ENCODE measurements at places on chromosomes 13 and 19.

- no peak for DNase-seq
Observed at GRCh38 chr13:78020861-78021260, 102.2 kb upstream of the EDNRB start.

DNA sequence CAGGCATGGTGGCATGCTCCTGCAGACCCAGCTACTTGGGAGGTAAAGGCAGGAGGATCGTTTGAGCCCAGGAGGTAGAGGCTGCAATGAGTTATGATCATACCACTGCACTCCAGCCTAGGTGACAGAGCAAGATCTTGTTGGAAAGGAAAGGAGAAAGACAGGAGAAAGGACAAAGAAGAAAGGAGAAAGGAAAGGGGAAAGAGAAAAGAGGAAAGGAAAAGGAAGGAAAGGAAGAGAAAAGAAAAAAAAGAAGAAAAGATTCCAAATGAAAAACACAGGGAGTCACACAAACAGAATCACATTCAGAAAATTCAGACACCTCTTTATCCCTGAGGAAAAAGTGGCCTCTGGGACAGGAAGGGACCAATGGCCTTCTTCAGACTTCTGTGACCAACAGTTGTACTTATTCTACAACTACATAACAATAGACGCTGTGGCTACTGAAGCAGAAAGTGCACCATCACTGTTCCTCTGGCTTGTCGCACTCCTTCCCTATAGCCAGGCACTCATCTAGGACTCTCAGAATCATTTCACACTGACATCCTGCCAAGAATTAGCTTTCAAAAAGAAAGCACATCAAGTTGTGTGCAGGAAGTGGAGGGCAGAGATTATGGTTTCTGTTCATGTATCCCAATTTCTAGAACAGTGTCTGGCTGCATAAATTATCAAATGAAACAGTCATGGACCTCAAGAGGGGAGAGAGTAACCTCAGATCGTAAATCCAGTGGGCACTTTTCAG, 5.9 kb downstream of the MTMR6 start:
- DNase-seq: no peak

DNA sequence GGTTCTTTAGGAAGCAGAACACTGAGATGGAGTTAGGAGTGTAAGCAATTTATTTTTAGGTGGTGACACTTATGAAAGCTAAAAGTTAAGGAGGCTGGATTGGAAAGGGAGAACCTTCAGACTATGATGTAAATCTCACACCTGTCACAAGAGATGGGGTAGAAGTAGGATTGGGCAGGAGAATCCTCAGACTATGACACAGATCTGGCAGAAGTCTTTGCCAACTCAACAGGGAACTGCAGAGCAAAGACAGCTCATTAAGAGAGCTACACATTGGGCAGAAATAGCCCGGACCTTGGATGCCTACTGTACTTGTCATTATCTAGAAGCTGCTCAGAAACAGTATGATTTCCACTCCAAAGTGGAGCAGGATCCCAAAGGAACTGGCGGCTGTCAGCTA, 134.4 kb downstream of the DNAJC15 start:
- DNase-seq: no peak

DNA sequence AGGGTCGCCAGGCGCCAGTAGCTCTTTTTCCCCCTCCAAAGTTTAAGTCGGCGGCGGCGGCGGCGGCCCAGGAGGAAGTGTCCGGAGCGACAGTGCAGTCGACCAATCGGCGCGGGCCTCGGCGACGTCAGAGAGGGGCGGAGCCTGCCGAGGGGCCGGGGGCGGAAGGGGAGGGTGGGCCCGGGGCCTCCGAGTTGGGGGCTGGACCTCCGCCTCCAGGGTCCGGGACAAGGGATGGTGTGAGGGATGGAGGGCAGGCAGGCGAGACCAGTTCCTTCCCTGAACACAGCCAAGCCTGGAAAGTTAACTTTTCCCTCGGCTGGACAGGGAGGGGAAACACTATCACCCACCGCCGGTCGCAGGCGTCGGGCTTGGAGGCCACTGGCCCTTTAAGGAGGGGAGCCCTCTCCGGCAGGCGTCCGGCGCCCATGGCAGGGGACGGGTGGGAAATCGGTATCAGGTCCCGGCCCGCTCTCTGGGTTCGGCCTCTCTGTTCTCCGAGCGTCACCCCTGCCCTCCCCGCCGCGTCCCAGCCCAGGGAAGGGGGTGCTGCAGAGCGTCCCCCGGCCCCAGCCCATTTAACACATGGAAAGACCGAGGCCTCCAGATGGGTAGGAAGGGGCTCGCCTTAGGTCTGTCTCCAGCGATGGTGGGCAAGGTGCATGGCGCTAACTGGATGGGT, at the start of gene PRKD2:
PRKD2 (minus strand) TSS at position 81 of the 682 bp plus-strand sequence. CDS start 744 bp downstream, outside the sequence.
- DNase-seq: peak; percentile 87

DNA sequence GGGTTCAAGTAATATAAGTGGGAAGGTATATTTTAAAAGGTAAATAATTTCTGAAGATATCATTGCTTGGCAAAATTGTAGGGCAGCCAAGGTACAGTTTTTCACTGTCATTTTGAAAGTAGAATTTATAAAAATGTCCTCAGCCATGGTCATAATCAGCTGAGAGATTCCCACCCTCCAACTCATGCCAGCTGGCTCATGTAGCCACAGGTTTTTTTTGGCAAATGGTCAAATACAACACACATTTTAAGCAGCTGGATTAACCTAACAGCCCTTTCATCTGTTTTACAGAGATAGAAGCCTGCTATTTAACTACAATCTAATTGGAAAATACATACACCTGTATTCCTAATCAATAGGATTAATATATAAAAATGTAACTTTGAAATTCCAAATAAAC, 619.2 kb upstream of the SGCG start:
- DNase-seq: no peak

DNA sequence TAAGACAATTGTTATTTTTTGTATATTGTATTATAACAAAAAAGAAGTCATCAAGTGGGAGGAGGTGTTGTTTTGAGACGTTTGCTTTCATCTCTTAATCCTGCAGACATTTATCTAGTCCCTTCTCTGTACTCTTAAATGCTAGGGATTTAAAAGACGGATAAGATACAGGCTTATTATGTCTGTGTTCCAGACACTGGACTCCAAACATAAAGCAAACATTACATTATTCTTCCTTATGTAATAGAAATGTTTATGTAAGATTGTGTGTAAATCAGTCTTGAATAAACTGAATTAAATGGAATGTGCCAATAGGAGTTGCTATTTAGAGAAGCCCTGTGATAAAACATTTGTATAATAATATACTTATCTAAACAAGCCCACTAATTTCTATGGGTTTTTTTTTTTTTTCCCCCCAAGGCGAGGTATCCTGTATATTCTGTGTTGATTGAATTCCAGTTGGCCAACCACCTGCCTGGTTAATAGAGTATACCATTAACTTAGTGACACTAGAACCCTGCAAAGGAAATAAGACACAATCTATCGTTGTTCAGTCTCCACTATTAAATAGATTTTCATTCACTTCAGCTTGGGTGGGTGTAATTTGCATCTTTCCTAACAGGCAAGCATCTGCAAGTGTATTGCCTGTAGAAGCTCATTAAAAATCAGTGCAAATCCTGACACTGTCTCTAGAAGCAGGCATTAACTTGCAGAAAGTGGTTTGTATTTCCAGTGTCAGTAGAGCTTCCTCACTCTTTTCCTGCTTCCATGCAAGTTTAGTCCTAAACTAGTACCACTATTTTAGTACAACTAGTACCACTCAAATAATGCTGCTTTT, 69.0 kb downstream of the LRCH1 start:
- DNase-seq: no peak

- DNase-seq: peak; percentile 48
Observed at GRCh38 chr19:1244693-1245451, 3.3 kb downstream of the ATP5F1D start.

GRCh38 chr13:76991432-76991795, 467 bp upstream of the CLN5 start:
- DNase-seq: peak; percentile 89

GRCh38 chr13:73231471-73231870, 172.7 kb downstream of the KLF5 start:
- no peak for DNase-seq

- DNase-seq: no peak
Observed at GRCh38 chr13:84641491-84641890, 759.2 kb upstream of the SLITRK1 start.

GRCh38 chr19:29702963-29703320, 12.1 kb downstream of the C19orf12 start:
- no peak for DNase-seq

- no peak for DNase-seq
Observed at GRCh38 chr19:4206818-4207484, 22.4 kb upstream of the EBI3 start.

DNA sequence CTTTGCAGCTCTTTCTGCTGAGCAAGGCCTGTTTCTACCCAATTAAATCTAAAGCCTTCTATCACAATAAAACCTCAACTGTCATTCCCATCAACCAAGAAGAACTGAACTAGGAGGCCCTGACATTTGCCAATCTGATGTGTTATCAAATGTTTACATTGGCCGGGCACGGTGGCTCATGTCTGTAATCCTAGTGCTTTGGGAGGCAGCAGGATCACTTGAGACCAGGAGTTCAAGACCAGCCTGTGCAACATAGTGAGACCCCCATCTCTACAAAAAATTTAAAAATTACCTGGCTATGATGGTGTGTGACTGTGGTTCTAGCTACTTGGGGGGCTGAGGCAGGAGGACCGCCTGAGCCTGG, 2.8 kb upstream of the FBXO17 start:
- DNase-seq: no peak

DNA sequence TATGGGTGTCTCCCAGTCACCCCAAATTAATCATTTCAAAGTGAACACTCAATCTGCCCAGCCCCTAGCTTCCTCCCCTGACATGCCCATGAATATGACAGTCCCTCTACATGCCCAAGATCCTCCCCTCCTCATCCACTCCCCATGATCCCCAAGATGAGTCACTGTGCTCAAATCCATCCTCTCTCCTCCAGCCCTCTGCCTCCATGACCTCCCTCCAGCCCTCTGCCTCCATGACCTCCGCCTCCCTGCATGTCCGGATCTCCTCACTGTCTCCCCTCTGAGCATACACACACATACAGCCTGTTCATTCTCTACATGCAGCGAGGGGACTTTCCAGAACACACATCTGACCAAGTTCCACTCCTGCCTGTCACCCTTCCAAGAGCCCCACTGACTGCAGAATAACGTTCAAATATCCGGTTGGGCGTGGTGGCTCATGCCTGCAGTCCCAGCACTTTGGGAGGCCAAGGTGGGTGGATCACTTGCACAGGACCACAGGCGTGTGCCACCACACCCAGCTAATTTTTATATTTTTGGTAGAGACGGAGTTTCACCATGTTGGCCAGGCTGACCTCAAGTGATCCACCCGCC, 18.4 kb upstream of the FEM1A start:
- no peak for DNase-seq

- DNase-seq: no peak
Observed at GRCh38 chr13:62510906-62511655, 1095.4 kb upstream of the PCDH20 start.

All from CD4-positive, alpha-beta T cell treated with Interleukin-10 for 1 hour (primary cell).